PC-3 (cell line): ENCODE measurements at places on chromosomes 6 and 20. TPM values are rescaled to one million over a fixed set of nuclear protein-coding genes. Genes with fewer than 3 reads are reported as not detected.

The SLC22A7 gene
- not detected in 2 replicates for total RNA-seq

The SLC22A2 gene
- not detected in 2 replicates for total RNA-seq

DNA sequence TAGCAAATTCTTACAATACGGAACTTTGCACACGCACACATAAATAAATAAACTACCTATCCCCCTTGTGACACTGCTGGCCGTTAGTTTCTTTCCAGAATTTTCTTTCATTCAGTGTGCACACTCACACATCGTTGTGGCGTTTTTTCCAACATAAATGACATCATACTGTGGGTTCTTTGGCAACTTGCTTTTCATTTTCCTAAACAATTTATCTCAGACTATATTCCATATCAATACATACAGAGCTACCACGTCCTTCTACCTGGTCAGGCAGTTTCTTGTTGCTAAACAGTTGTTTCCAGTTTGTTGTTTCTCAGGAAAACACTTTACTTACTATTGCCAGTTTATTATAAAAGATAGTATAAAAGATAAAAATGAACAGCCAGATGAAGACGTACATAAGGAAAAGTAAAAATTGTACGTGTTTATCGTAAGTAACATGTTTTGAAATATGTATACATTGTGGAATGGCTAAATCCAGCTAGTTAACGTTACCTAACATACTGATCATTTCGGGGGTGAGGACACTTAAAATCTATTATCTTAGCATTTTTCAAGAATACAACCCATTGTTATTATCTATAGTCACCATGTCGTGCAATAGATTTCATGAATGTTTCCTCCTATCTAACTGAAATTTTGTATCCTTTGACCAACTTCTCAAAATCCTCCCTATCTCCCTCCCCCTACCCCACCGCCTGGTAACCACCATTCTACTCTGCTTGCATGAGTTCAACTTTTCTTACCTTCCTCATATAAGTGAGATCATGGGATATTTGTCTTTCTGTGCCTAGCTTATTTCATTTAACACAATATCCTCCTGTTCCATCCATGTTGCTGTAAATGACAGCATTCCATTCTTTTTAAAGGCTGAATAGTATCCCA is 1.2 kb upstream of the TP53RK start:
- no peak overlapping the region for H3K27ac ChIP-seq
- H3K4me3 ChIP-seq, result peak overlapping the region; percentile 89
- no peak for DNase-seq
- H3K36me3 ChIP-seq, result peaks cover 11% of the 10 kb centered on the region; the same call in 1 of the 2 replicates
- no peaks in the 10 kb centered on the region for H3K27me3 ChIP-seq
- peaks cover 18% of the 10 kb centered on the region for H3K4me1 ChIP-seq

- no peak overlapping the region for H3K27ac ChIP-seq
- DNase-seq, result no peak
- no peaks in the 10 kb centered on the region for H3K36me3 ChIP-seq
- no peaks in the 10 kb centered on the region for H3K27me3 ChIP-seq
- peaks cover 19% of the 10 kb centered on the region for H3K4me1 ChIP-seq
- H3K4me3 ChIP-seq, result no peak overlapping the region
Observed at GRCh38 chr6:14873101-14873500, 372.8 kb upstream of the JARID2 start.

- no peaks in the 10 kb centered on the region for H3K36me3 ChIP-seq
- DNase-seq, result no peak
- no peaks in the 10 kb centered on the region for H3K4me1 ChIP-seq
Observed at GRCh38 chr20:40606237-40606636, 82.8 kb downstream of the MAFB start.

GRCh38 chr6:56708810-56709597 is 66.3 kb upstream of the DST start:
- H3K27ac ChIP-seq, result peak overlapping the region; percentile 74
- no peaks in the 10 kb centered on the region for H3K27me3 ChIP-seq
- H3K4me1 ChIP-seq, result peaks cover 39% of the 10 kb centered on the region
- peak; percentile 85 for DNase-seq
- H3K4me3 ChIP-seq, result peak overlapping the region; percentile 50
